ENCODE measurements at places on chromosomes 2 and 18.
A peak's percentile ranks its signal among the peaks of the same experiment; 100 is the strongest.

GRCh38 chr2:127061375-127062273 lies 45.3 kb downstream of the BIN1 start:
- DNase-seq: no peak

DNA sequence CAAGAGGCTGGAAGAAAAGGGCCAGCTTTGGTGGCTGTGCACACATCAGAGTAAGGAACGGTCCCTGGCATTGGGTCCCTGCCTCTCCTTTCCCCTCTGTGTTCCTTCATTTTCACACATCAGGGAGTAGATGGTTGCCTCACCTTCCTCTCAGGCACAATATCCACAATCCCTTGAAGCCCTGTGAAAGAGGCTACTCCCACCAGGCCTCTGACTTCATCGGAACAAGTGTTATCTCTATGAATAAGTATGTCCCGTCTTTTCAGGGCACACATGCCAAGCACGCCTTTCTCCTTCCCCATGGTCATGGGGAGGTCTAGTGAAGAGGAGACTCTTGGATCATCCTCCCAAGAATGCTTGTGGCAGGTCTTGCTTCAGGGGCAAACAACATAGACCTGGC lies 61.2 kb upstream of the LMAN1 start:
- no peak for DNase-seq

DNA sequence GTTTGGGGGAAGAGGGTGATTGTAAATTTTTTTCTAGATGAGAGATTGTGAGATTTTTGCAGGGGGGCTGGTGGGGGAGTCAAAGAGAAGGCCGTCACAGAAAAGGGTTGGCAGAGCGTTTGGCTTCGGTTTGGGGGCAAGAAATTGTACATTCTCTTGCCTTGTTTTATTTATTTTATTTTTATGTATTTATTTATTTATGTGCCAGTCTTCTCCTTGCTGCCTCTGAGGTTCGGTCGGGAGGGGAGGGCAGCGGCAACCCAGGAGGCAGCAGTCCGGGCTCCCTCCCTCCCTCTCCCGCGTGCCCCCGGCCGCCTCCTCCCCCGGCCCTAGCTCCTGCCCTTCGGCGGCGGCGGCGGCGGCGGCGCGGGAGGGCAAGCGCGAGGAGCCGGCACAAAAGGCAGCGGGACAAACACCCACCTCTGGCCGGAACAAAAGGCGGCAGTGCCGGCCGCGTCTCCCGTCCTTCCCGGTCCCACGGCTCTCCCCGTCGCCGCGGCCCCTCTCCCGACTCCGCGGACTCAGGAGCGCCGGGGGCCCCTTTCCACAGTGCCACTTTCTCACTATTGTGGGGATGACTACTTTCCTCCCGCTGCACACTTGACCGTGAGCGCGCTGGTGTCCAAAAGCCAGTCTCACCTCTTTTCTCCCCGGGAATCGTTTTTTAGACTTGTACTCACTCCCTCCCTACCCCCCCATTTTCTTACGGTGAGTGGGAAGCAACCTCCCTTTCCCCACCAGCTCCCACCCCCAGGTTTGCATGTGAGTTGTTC lies 1.2 kb downstream of the BCL11A start:
- DNase-seq: peak; percentile 72

DNA sequence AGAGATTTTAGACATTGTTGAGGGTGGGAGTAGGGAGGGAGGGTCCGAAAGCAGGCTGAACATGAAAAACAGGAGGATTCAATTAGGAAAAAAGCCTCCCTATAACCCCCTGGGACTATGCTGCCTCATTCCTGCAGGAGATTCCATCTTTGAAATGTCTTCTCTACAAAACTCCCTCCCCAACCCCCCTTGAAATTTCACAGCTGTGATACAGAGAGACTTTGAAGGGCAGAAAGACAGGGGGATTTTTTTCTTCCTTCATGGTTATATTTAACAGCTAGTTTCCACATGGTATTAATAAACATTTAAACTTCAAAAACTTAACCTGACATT lies 57.6 kb downstream of the TRIB2 start:
- DNase-seq: no peak

DNA sequence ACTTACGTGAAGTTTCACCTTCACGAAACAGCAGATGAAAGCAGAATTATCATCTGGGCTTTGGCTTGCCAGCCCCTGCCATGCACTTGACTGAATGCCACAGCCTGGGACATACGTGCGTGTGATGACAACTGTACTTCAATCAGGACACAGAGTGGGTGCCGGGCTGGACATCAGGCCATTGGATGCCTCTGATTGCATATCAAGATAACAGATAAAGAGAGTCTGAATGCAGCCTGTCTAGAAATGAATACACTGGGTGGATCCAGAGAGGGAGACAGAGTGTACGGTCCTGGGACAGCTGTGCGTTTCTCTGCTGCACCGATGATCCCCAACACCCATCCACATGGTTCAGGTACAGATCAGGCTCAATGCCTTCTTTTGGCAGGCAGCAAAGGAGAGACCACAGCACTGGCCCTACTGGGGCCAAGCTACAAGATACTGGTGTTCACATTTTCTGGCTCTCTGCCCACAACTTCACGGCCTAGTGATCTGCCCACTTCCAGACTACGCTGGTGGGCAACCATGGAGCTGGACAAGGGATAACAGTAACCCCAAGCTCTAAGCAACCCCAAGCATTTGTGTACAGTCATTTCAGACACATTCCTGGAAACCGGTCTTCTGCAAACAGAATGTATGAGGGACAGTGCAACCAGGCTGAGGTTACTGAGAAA lies 35.6 kb downstream of the FBLN7 start:
- peak; percentile 39 for DNase-seq

DNA sequence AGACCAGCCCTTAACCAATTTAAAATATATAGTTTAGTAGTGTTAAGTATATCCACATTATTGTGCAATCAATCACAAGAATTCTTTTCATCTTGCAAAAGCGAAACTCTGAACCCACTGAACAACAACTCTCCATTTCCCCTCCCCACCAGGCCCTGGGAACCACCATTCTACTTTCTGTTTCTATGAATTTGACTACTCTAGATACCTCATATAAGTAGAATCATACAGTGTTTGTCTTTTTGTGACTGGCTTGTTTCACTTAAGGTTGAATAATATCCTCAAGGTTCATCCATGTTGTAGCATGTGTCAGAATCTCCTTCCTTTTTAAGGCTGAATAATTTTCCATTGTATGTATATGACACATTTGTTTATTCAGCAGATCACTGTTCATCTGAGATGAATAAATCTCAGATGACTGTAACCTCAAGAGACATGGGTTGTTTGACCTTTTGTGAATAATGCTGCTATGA lies 8.1 kb upstream of the SOS1 start:
- no peak for DNase-seq

GRCh38 chr18:72058851-72059250 lies 485.3 kb downstream of the CBLN2 start:
- no peak for DNase-seq

DNA sequence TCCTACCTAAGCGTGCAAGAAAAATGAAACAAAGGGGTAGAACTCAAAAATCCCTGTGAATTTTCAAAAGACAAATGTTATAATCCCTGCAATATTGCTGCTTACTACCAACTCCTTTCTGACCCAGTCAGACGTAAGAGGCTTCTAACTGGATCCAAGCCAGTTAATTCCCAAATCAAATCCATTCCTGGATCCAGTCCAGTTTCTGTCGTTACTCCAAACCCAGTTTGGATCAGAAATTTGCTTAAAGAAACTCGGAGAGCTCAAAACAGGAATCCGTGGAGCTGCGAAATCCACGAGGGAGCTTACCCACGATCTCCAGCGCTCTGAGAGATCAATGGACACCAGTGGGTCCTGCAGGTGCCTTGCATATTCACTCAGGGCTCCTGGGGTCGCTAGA lies 62.8 kb upstream of the IKZF2 start:
- DNase-seq: no peak

GRCh38 chr2:237815637-237816036 lies 17.1 kb downstream of the RBM44 start:
- no peak for DNase-seq

DNA sequence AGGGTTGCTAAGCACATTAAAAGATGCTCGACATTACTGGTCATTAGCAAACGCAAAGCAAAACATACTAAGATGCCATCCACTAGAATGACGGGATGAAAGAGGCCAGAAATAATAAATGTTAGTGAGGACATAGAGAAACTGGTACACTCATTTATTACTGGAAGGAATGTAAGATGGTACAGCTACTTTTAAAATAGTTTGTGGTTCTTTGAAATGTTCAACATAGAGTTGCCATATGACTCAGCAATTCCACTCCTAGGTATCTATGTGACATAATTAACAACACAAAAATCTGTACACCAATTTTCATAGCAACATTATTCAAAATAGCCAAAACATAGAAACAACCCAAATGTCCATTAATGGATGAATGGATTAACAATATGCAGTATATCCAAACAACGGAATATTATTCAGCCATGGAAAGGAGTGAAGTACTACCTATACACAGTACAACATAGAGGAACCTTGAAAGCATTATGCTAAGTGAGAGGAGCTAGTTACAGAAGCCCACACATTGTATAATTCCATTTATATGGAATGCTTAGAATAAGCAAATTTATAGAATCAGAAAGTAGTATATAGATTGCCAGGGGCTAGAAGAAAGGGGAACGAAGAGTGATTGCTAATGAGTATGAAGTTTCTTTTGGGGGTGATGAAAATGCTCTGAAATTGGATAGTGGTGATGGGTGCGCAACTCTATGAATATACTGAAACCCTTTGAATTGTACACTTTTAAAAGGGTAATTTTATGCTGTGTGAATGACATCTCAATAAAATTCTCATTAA lies 61.9 kb upstream of the IL1R1 start:
- DNase-seq: no peak

- no peak for DNase-seq
Observed at GRCh38 chr18:69265656-69266055, 135.0 kb upstream of the DOK6 start.

GRCh38 chr2:10052216-10052615 lies 8.9 kb downstream of the KLF11 start:
- DNase-seq: no peak

DNA sequence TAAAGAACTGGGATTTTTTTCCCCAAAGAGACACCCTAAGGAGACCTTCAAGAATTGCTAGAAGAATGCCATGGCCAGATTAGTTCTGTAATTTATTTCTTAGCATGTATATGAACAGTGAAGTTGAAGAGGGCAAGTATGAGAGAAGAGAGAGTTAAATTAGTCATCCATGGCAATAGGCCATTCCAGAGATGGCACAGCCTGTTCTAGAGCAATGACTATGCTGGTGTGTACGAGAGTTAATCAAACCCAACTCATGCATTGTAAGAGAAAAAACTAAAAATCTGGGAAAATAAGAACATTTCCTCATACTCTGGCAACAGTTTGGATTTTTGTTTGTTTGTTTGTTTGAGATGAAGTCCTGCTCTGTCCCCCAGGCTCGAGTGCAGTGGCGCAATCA lies 112.1 kb upstream of the PIK3C3 start:
- DNase-seq: no peak

DNA sequence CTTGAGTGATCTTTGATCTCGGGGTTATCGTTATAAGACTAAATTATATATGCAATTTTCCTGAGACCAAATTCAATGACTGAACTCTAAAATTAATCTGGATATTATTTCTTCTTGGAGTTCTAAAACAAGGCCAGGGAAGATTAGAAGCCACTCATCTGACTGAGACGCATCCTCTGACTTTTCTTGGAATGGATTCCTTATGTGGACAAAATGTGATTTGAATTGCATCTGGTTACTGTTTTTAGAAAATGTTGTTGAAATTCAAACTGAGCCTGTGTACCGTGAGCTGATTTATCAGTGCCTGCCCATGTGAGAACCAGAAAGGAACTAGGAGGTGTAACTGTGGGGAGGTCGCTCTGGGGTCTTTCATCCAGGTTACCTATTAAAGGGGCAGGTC lies 330.8 kb downstream of the OSR1 start:
- no peak for DNase-seq

- DNase-seq: peak; percentile 28
Observed at GRCh38 chr2:99543247-99543646, 53.4 kb upstream of the REV1 start.

DNA sequence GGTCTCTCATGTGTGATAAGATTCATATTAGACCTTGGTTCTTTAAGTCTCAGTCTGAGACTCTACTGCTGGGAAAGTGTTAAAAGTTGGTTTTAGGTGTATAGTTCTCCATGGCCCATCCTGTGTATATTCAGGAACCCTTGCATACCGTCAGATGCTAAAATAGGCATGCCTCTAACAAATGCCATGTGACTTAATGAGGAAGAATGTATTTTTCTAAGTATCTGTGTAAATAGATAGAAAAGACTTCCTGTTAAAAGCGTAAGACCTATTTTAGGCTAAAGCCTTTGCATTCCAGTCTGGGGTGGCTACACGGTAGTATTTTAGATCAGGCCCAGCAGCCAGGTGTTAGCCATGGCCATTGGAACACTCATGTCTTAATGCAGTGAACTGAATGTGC lies 73.3 kb downstream of the RHBDD1 start:
- no peak for DNase-seq
